Activated naive CD4-positive, alpha-beta T cell treated with anti-CD3 and anti-CD28 coated beads, Interleukin-2, amount 10 ng/mL, durations not matched to agents 5 hours and 36 hours (primary cell): ENCODE measurements at places on chromosomes 12 and 14. TPM values are rescaled to one million over a fixed set of nuclear protein-coding genes. Genes with fewer than 3 reads are reported as not detected.

SERPINA1 gene
- 0.14 TPM for total RNA-seq

RTN1 gene
- not detected for total RNA-seq

TMEM63C gene
- 0.10 TPM for total RNA-seq

ULK1 gene
- total RNA-seq = 25.3 TPM

PRH2 gene
- total RNA-seq = not detected

TAS2R8 gene
- total RNA-seq = not detected

PROX2 gene
- not detected for total RNA-seq

KLRD1 gene
- 1.5 TPM for total RNA-seq

COX8C gene
- not detected for total RNA-seq

DHRS2 gene
- 0.24 TPM for total RNA-seq

CIDEB gene
- 29.0 TPM for total RNA-seq

PIANP gene
- total RNA-seq = not detected

GPRC5D gene
- total RNA-seq = 0.83 TPM

RDH12 gene
- total RNA-seq = not detected

BEGAIN gene
- total RNA-seq = 1.2 TPM

CISTR gene
- total RNA-seq = not detected

USP5 gene
- 112 TPM for total RNA-seq

SLC25A47 gene
- total RNA-seq = not detected

SLC8B1 gene
- 34.4 TPM for total RNA-seq

PNP gene
- total RNA-seq = 144 TPM

RFX4 gene
- not detected for total RNA-seq

KCNJ8 gene
- not detected for total RNA-seq

MYL2 gene
- total RNA-seq = not detected

CLEC4D gene
- not detected for total RNA-seq

MFAP5 gene
- not detected for total RNA-seq

AJUBA gene
- 1.4 TPM for total RNA-seq

RNFT2 gene
- 11.2 TPM for total RNA-seq

LBHD2 gene
- not detected for total RNA-seq

RTL1 gene
- total RNA-seq = not detected

ZNF385A gene
- 0.29 TPM for total RNA-seq

RD3L gene
- total RNA-seq = not detected

SERPINA9 gene
- total RNA-seq = not detected

MIP gene
- not detected for total RNA-seq

SIX4 gene
- total RNA-seq = not detected

OR10G2 gene
- total RNA-seq = not detected

SDR9C7 gene
- not detected for total RNA-seq

PTHLH gene
- total RNA-seq = not detected

NUAK1 gene
- not detected for total RNA-seq

RAB2B gene
- total RNA-seq = 23.1 TPM

USP44 gene
- 5.7 TPM for total RNA-seq
